ENCODE measurements at places on chromosomes 3 and 15.

GRCh38 chr3:156551261-156551660 is 3.7 kb downstream of the SSR3 start:
- DNase-seq: no peak

DNA sequence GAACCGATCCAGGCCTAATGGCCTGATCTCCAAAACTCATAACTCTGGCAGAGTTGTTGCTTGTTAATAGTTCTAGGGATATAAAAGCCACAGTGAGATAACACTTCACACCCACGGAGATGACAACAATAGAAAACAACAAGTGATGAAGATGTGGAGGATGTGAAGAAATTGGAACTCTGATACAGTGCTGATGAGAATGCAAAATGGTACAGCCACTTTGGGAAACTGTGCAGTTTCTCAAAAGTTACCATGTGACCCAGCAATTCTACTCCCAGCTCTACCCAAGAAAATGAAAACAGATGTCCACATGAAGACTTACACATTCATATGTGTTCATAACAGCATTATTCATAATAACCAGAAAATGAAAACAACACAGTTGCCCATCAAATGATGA is 3.8 kb downstream of the CMTM7 start:
- DNase-seq: no peak

GRCh38 chr3:190166948-190167347 is 46.3 kb upstream of the P3H2 start:
- DNase-seq: no peak

GRCh38 chr3:6022621-6023020 is 835.1 kb downstream of the EDEM1 start:
- DNase-seq: no peak

DNA sequence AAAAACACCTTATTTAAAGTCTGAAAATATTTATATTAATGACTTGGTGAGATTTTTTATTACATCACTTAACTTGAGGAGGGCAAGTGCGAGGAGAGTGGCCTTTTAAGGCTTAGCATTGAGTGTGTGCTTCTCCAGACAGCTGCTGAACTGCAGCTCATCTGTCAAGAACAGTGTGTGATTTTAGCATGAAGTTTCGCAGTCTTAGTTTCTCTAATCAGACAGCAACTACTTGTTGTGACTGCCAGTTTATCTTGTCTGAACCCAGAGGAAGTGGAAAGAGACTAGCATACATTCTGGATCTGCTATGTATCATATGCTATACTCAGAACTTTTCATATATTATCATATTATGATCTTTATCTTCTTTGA is 291.7 kb upstream of the ROPN1 start:
- no peak for DNase-seq

DNA sequence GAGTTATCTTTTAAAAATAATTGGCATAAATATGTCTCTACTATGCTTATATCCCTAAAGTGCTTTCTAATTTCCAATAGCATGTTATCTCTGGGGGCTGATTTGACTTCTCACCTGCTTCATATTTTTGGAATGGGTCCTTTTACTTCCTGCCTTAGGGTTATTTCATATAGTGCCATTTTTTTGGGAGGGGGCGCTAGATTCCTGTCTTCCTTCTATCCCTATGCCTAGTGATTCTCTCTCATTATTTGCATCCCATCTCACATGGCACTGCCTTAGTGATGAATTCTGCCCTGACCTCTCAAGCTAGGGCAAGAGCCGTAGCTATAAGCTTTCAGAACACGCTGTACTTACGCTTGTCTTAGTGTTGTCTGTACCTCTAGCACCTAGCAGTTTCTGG is 150.3 kb upstream of the SLITRK3 start:
- no peak for DNase-seq

DNA sequence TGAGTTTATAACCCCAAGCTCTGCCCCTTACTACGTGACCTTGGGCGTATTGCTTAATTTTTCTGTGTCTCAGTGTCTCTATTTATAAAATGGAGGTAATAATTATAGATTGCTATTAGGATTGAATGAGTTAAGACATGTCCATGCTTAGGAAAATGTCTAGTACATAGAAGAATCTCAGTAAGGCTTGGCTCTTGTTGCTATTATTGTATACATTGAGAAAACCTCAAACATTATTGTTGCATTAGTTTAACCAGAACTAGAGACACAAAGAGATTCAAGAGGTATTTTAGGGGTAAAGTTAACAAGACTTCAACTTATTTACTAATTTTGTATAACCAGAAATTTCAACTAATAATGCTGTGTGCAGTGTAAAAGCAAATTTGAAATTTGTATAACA is 66.7 kb downstream of the MEF2A start:
- no peak for DNase-seq

- no peak for DNase-seq
Observed at GRCh38 chr3:28188686-28189085, 52.7 kb upstream of the CMC1 start.

DNA sequence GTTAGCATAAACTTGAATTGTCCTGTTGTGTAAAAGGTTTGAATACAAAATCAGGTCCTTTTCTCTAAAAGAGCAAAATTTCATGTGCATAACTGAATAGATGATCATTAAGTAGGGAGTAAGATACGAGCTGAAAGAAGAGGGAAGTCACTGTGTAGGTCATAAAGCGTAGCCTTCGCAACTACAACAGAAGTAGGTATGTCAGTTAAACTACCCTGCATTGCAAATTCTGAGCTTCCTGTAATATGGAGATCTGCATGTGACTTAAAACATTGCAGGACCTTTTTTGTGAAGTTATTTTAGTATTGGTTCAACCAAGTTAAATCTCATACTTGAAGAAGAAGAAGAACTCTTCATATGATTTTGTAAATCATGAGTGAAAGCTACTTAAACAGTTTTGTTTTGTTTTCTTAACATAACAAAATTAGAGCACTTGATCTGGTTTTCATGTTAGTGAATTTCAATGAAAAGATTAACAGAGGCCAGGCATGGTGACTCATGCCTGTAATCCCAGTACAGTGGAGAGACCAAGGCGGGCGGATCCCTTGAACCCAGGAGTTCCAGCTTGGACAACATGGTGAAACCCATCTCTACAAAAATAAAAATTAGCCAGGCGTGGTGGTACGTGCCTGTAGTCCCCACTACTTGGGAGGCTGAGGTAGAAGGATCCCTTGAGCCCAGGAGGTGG is 26.4 kb downstream of the ARMC8 start:
- no peak for DNase-seq
